ENCODE measurements at places on chromosomes 2 and 18.

GRCh38 chr2:88919087-88919738, 227.7 kb downstream of the RPIA start:
- no peak for DNase-seq

DNA sequence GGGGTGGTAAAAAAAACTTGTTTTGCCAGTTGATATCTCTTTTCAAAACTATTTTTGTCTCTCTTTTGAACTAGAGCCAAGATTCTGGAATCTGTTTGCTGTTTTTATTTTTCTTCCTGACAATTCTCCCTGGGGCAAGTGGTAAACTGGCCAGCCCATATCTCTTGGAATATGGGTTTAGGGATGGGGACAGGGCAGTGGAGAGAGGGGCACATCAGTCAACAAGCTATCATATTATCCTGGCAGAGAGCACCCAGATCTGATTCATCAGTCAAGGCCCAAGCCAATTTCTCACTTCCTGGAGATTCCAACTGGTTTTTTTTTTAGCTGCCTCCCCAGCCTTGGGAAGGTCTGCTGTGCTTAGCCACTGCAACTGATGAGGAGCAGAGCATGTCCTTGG, 52.3 kb downstream of the ARHGAP28 start:
- DNase-seq: no peak

GRCh38 chr2:191302459-191303139, 57.4 kb downstream of the MYO1B start:
- no peak for DNase-seq

DNA sequence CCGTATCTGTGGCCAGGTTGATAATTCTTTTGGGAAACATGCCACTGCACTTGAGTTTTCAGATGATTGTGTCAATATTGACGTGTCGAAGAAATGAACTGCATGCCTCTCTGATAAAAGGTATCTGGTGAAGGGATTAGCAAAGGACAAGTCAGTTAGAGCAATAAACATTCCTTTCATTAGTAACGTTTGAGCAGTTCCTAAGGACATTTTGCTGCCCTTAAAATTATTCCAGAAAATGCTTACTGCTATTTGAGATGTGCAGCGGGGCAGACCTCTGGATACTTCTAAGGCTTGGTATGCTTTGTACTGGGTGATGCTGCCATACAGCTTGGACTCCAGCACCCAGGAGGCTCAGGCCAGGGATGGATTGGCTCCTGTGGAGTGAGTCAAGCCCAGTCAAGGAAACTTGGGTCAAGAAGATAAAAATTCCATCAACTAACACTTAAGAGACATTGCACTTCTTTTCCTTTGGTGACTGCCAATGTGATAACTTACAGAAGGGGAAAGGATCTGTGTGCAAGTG, 166.7 kb downstream of the FHOD3 start:
- DNase-seq: no peak

- no peak for DNase-seq
These were observed 69.6 kb downstream of the ICOS start for GRCh38 chr2:204005940-204006721.

All from stimulated activated CD8-positive, alpha-beta memory T cell treated with anti-CD3 and anti-CD28 coated beads, Interleukin-2, amount 100 ng/mL, for 1 hour (primary cell).